Kidney glomerular epithelial cell (primary cell): ENCODE measurements at places on chromosomes 2 and 18.

DNA sequence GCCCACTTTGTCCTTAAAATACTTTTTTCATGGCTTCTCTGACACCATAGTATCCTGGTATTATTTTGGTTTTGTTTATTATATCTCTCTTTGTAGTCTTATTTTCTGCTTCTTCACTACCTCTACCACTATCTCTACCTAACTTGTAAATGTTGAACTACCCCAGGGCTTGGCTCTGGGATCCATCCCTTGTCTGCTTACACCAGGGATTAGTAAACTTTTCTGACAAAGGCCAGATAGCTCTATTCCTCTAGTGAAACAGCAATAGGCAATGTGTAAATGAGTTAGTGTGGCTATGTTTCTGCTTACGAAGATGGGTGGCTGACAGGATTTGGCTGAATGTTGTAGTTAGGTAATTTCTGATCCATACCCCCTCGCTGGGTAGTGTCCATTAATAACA is 76.8 kb downstream of the ZNF407 start:
- DNase-seq: no peak

DNA sequence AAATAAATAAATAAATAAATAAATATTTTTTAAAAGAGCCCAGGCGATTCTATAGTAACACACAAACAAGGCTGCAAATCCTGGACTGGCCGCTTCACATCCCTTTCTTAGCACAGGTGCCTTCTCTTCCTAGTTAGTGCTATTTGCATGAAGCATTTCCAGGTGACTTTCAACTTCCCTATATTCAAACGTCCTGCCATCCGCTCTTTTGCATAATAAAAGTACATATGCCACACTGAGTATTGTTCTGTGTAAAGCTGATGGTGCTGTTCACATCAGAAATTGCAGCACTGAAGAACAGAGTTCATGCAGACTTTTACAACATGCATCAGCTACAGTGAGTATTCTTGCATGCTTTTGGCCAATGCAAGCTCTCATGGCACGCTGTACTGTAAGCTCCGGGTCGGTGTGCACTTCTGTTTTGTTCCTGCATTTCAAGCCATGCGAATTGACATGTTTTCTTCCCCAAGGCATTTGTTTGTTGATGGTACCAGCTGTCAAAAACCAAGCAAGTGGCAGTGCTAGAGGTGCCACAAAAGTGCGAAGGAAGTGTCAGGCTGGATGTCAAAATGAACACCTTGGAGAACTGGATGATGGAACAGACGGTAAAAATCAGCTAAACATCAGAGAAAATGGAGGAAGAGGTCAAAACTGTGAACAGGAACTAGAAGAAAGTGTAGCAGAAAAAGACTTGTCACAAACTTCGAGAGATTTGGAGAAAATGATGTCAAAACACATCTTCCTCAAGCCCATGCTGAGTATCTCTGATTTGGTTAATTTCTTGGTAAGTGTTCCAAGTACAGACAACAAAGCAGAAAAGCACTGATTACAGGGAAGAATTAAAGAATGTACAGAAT is 25.5 kb upstream of the CEP68 start:
- DNase-seq: no peak

- DNase-seq: no peak
Measured at GRCh38 chr18:13309031-13309747, 90.6 kb downstream of the LDLRAD4 start.

GRCh38 chr2:173048897-173049661 is 26.6 kb upstream of the MAP3K20 start:
- DNase-seq: peak; percentile 98

DNA sequence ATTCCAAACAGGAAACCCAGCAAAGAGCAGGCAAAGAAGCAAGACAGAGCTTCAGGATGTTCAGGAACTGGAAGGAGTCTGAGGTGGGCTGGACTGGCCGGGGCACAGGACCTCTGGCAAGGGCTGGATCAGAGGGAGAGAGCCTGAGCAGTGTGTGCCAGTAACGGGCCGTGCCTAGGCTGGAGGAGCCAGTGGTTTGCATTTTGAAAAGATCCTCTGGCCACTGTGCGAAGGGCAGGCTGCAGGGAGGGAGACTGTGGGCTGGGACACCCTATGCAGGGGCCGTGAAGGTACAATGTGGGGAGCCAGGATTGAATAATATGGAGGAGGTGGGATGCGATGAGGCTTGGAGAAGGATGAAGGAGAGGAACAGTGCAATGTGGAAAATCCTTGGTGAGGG is 6.2 kb upstream of the SDC1 start:
- no peak for DNase-seq

DNA sequence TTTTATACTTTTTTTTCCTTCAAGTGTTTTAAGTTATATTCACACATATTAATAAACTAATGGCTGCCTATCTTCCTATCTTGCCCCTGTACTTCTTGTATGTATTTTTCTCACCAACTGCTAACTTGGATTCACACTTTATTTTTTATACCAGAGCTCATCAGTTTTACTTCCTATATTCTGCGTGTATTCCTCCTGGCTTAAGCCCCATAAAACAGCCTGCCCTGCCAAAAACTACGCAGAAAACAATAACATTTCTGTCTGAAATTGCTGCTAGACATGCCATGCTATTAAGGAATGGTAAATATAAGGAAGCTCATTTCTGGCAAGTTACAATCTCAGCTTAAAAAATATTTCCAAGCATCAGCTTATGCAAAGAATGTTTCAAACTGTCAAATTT is 172.3 kb downstream of the UBE2E3 start:
- DNase-seq: no peak

DNA sequence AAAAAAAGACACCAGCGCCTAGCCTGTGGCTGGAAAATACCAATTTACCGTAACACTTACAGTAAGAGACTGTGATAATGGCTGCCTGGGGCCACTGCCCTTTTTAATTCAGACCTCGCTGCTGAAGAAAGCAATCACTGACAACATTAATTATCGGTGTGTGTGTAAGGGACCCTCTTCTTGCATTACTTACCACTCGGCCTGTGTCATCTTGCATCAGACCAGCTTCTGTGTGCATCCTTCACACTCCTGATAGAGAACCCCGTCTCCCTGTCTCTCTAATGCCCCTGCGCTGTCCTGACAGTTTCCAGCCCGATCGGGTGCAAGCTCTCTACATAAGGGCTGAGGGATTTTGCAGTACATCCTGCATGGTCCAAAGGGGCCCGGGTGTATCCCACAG is 124.4 kb downstream of the ZNF516 start:
- DNase-seq: no peak

DNA sequence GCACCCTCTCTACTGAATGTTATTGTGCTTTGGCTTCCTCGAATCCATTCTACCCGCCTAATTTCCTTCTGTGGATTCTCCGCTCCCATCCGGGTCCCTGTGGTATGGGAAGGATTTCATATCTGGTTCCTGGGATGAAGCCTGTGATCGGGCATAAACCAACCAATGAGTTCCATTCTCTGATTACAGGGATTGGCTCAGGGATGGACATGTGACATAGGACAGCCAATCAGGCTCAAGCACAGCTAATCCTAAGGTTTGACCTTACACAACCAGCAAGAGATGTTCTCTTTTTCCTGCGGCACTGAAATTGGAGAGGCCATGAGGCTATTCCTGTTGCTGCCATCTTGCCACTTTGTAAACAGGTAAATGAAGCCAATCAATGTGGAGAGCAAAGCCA is 168.1 kb upstream of the SMAD2 start:
- DNase-seq: no peak

- DNase-seq: no peak
Measured at GRCh38 chr2:60529136-60529784, 24.2 kb downstream of the BCL11A start.

DNA sequence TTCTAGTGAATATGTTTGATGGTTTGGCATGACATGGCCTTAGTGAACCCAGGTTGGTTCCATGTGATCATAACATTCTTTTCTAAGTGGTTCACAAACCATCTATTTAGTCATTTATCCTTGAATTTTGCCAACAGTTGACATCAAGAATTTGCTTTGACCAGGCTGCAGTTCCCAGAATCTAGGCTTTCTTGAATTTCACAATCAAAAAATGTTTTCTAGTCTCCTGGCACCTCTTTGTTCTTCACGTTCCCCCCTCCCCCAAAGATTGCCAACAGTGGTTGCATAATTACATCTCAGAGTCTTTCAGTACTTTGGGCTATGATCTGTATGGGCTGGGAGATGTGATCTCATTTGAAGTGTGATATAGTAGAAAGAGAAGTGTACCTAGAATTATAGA is 124.0 kb downstream of the GATA6 start:
- DNase-seq: no peak

DNA sequence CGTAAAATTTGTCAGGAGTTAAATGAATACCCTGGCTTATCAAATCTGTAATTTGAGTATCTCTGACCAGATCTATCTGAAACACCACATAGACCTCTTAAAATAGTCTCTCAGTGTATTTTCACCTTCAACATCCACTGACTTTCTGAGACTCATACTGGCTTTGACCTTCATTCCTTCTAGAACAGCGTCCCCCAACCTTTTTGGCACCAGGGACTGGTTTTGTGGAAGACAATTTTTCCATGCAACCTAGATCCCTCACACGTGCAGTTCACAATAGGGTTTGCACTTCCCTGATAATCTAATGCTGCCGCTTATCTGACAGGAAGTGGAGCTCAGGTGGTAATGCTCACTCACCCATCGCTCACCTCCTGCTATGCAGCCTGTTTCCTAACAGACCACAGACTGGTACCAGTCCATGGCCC is 3.2 kb downstream of the NBAS start:
- no peak for DNase-seq
